ENCODE measurements at places on chromosomes 5 and 9.

GRCh38 chr9:117747386-117747970 is 43.3 kb downstream of the TLR4 start:
- DNase-seq, result no peak

GRCh38 chr5:33341351-33341750 is 99.4 kb upstream of the TARS1 start:
- DNase-seq, result no peak

- no peak for DNase-seq
Measured at GRCh38 chr5:160537116-160537515, 115.5 kb downstream of the PTTG1 start.

DNA sequence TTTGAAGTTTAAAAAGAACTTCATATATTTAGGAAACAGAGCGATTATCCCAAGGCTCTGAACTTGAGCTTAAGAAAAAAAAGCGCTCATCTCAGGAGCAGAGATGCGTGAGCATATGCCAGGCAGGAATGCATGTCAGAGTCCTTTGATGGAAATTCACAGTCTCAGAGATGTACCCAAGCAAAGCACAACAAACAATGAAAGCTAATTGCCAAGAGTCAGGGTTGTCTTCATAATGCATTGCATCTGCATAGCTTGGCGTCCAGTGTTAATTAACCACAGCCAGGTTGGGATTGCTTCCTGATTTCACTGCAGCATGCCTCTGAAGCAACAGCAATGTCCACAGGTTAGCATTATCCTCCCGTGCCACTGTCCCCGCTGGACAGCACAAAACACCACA is 907.0 kb upstream of the DMAC1 start:
- no peak for DNase-seq

DNA sequence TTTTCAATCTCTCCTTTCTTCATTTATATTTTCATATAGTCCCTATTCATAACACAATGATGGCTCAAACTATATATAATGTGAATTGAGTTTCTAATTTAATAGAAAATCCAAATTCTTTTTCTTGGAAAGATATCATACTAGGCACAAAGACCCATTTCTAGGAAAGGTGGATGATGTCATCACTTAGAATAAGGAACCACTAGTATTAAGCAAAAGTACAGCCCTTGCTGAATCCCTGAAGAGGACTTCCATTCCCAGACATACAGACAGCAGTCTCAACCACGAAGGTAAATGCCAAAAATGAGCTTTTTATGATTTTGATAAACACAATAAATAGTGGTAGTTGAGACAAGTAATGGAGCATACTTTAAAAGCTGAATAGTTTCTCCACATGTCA is 210.0 kb downstream of the FBN2 start:
- no peak for DNase-seq

DNA sequence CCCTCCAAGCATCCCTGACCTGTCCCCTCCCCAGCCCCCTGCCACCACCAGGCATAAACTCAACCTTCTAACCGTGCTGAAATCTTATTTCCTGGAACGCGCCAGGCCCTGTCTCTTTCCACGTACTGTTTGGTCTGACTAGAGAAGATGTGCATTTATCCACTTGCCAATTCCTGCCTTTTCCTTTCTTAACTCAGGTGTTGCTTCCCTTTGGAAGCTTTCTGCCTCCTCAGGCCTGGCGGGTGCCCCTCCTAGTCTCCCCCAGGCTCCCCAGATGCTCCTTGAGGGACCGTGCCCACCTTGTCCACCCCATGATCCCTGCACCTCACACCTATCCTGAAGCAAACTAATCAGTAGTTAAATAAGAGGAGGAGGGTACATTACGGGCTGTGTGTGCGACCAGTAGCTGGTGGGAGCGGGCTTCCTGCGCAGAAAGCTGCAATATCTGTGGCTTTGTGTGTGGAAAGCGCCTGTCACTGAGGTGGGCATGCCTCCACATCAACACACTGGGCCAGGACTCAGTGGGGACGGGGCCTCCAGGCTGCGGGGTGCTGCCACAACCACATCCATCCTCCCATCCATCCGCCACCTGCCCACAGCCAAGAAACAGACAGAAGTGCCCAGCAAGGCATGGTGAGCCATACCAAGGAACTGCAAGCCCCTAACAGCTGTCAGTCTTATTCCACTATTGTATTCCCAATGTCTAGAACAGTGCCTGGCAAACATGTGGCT is 73.5 kb downstream of the COL23A1 start:
- no peak for DNase-seq

DNA sequence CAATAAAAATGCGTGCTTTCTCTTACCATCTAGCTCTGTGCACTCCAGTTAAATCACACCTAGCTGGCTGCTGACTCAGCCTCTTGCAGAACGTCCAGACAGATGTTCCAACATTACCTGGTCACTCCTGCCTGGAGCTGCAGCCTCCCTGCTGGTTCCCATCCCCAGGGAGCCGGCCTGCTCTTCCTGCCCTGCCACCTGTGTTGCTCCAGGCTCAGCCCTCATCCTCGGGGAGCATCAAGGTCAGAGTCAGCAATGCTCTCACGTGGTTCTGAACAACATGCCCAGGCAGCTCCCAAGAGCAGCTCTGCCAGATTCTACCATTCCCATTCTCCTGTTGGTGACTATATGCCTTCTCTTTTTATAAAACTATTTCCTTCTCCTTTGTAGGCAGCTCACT is 81.3 kb downstream of the GADD45G start:
- DNase-seq, result no peak

- DNase-seq, result no peak
Measured at GRCh38 chr5:27619982-27620381, 581.6 kb upstream of the CDH9 start.

GRCh38 chr9:118271936-118272335 is 567.7 kb downstream of the TLR4 start:
- DNase-seq, result no peak

DNA sequence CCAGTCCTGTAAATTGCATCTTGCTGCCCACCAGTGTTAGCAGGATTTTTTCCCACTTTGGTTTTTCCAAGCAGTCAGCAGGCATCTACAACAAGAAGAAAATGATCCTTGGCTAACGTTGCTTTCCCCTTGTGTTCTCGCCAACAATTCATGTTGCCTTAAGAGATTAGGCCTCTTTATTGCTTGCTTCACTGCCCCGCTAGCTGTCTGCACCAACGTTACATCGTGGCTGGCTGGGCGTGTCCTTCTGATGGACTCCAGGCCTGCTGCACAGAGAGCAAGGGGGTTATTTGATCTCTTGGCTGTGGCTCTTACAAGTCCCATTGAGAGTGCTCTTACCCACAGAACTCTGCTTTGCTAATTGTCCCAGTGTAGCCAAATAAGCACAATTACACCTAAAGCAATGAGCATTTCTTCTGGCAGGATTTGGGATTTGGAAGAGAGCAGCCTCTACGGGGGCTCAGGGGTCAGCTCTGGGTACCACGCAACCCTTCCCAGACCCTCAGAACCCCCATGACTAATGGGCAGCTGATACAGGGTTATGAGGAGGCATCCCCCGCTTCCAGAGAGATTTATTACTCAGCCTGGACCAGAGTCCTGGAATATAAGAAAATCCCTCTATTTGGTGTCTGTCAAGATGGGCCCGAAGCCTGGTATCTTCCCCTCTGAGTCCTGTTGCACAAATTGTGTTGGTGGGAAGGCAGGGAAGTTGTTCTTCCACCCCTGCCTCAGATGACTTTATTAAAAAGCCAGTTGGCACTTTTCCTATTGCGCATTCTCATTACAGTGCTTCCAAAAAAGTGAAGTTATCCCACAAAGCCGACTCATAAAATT is 17.6 kb downstream of the DCANP1 start:
- DNase-seq, result no peak

DNA sequence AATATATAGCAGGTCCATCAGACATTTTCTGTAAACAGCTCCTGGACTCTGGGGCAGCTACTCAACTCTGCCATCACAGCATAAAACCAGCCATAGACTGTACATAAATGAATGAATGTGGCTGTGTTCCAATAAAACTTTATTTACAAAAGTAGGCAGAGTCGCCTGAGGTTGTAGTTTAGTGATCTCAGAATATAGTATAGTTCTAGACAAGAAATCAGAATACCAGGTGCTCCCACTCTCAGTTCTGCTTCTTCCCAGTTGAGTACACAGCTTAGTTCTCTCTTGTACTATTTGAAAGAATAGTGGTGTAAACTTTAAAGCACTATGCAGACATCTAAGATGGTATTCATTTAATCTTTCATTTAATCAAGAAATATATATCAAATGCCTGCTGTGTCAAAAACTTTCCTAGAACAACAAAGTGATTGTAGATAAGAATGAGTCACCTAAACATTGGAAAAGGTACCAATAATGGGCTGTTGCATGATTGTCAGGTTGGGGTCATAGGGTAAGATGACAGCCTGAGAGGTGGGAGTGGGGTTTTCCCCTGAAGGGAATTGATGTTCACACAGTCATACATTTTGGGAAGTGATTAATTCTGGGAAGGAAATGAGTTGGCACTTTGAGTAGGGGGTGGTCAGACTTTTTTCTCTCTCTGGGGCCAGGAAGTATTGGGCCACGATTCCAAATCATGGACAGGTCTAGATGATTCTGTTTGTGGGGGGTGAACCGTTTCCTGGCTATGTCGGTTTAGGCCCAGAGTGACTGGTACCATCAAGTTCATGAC is 37.0 kb downstream of the TNFSF8 start:
- no peak for DNase-seq

DNA sequence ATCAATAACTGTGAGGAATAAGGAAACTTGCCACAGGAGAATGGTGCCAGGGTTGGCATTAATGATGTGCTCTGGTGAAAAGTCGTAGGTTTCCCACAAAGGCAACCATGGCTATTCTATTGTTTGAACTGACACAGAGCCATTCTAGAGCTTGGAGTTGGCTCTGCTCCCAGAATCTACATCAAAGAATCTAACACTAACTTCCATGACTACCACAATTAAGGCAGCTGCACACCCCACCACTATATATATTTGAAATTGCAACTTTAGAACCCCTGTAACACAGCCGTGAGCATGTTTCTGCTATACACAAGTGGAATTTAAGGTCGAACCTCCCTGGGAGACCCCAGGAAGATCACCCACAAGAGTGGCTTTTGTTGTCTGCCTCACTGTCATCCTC is 89.7 kb upstream of the CCDC152 start:
- DNase-seq, result no peak

- no peak for DNase-seq
Measured at GRCh38 chr5:107545486-107545885, 125.3 kb downstream of the EFNA5 start.

GRCh38 chr9:12723409-12724028 is 30.3 kb downstream of the TYRP1 start:
- no peak for DNase-seq

GRCh38 chr5:13403351-13403750 is 541.1 kb downstream of the DNAH5 start:
- DNase-seq, result no peak

DNA sequence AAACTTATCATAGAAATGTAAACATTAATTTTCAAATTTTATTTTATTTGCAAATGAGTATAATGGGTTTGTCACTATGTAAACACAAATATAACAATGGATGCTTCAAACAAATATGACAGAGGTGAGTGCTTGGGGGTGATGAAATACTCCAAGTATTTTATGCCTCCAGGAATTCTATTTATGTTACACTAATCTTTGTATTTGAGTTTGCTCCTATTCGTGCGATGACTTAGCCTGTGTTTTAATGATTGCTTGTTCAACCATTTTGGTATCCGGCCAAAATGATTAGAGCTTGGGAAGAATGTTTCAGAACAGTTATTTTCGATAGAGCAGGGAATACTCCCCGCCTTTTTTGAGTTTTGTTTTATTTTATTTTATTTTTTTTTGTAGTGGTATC is 5.0 kb downstream of the DMRT2 start:
- DNase-seq, result no peak

- no peak for DNase-seq
Measured at GRCh38 chr9:95939472-95939871, 64.0 kb downstream of the ERCC6L2 start.

DNA sequence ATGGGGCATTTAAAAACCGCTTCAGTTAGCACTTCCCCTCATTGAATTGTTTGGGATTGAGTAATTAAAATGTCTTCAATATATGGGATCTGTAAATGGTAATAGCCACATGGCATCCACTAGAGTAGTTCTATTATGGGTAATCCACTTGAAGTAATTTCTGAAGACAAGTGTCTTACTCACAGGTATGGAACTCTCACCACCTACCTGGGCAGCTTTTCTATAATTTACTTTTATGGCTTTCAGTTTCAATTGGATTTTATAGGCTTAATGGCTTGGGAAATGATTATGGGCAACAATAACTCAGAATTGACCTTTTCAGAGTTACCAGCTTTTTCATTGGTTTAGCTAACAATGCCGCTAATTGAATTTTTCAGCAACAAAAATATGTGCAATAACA is 597.9 kb downstream of the PTPRD start:
- DNase-seq, result no peak

- DNase-seq, result no peak
Measured at GRCh38 chr5:81405126-81405891, 11.4 kb upstream of the ACOT12 start.

GRCh38 chr5:127757576-127757975 is 54.4 kb downstream of the CCDC192 start:
- no peak for DNase-seq

- DNase-seq, result no peak
Measured at GRCh38 chr9:130794923-130795495, 40.0 kb upstream of the ABL1 start.

- DNase-seq, result no peak
Measured at GRCh38 chr5:65952259-65952658, 25.9 kb downstream of the ERBIN start.

DNA sequence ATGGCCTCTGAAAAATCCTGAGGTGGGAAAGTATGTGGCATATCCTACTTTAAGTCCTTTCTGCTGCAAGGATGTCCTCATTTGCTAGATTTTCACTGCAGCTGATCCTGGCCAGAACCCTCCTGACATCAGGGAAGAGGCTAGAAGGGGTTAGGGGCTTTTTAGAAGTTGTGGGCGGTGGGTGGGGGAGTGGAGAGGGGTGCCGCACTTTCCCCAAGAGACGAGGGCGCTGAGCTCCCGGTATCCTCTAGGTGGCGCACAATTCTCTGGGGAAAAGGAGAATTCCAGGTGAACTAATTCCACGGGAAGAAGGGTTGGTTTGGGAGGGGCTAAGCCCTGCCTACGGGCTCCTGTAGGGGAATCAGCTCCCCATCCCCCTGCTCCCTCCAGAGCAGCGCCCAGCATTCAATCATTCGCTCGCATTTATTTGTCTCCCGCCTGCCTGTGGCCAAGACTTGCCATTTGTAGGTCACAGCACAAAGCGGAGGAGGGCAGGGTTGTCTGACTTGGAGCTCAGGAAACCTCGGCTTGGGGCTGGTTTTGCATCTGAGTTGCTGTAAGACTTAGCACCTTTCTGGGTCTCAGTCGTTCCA is 42.9 kb upstream of the HAND1 start:
- no peak for DNase-seq
